Activated effector memory CD4-positive, alpha-beta T cell treated with Interleukin-2 at 50 U/mL for 16 hours (primary cell): ENCODE measurements at places on chromosomes 5 and 9.

GRCh38 chr9:121946465-121946864 lies 146.6 kb downstream of the TTLL11 start:
- no peak for DNase-seq

DNA sequence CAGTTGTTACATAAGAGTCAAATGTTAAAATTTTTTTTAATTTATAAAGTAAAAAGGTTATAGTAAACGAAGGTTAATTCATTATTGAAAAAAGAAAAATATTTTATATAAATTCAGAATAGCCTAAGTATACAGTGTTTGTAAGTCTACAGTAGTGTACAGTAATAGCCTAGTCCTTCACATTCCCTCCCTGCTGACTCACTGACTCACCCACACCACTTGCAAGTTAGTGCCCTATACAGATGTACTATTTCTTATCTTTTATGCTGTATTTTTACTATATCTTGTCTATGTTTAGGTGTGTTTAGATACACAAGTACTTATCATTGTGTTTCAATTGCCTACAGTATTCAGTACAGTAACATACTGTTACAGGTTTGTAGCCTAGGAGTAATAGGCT lies 57.6 kb downstream of the MAMDC2 start:
- no peak for DNase-seq

DNA sequence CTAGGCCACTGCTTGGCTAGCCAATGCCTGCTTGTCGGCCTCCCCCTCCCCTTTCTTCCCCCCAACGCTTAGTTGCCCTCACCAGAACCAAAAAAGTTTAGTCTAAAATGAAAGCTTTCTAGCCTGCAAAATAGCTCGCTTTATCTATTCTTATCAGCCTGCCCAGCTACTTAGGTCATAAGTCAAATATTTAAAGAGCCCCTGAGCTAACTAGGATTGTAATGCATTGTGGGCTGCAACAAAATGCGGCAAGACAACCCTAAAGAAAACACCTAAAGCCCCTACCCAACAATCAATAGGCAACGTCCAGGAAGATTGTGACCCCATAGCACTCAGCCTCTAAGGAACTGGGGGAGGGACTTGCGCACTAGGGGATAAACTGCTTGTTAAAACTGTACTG lies 38.6 kb upstream of the PCSK5 start:
- DNase-seq = no peak

DNA sequence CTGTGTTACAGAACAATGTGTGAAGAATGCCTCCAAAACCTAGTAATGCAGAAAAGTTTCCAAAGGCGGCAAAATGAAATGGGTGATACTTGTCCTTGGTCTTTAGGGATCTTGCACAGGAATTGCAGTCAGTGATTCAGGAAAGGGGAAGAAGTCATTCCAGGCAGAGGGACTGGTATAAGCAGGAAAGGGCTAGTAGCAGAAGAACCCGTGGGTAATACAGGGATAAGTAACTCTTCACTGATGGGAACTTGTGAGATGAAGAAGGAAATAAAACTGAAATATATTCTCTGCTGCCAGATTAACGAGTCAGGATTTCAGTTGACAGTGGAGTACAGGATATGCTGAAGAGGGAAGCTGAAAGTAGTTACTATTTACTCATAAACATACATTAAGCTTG lies 1.2 kb downstream of the SRFBP1 start:
- DNase-seq = no peak

GRCh38 chr5:55363856-55364255 lies 56.1 kb downstream of the MTREX start:
- DNase-seq = no peak

- DNase-seq = no peak
These were observed 247.4 kb upstream of the CHD1 start for GRCh38 chr5:99176186-99176585.

DNA sequence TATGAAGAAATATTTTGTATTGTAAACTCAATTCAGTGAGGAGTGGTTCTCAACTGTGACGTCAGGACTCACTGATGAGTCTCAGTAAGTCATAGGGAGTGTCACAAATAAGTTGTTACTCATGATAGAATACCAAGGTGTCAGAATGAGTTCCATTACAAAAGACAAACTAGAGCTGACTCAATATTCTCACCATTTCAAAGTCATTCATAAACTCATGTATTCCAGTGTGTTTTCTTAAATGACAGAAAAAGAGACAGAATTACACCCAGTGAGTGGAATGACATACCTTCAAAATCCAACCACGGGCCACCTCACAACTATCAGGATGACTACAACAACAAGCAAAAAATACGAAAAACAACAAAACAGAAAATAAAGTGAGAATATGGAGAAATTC lies 321.5 kb downstream of the ENC1 start:
- no peak for DNase-seq

- DNase-seq = no peak
These were observed 39.6 kb downstream of the CTSL start for GRCh38 chr9:87765521-87765920.

GRCh38 chr9:70747261-70747718 lies 332.8 kb upstream of the KLF9 start:
- no peak for DNase-seq
